Activated naive CD8-positive, alpha-beta T cell treated with anti-CD3 and anti-CD28 coated beads, Interleukin-2, amount 10 ng/mL, durations not matched to agents 7 days and 5 days (primary cell): ENCODE measurements at places on chromosomes 11 and 22. TPM values are rescaled to one million over a fixed set of nuclear protein-coding genes. Genes with fewer than 3 reads are reported as not detected.
A peak's percentile ranks its signal among the peaks of the same experiment; 100 is the strongest.

- peaks cover 12% of the 10 kb centered on the region for H3K4me1 ChIP-seq
- no peak for DNase-seq
- no peaks in the 10 kb centered on the region for H3K36me3 ChIP-seq
- H3K4me3 ChIP-seq = no peak overlapping the region
- no peak overlapping the region for H3K27ac ChIP-seq
Observed at GRCh38 chr22:50098052-50098451, 8.2 kb downstream of the MOV10L1 start.

DNA sequence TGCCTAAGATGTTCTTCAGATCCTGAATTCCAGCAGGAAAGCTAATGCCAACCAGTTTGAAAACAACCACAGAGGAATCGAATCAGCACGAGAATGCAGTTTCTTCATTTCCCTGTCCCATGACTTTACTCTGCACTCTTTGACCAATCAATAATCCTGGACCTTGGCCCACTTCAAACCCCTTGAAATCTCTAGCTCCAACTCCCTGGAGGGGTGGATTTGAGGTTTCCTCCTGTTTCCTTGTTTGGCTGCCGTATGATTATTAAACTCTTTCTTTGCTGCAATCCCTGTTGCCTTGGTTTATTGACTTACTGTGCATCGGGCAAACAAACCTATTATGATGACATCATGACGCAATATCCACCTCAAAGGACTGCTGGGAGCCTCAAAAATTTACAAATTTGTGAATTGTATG lies 109.3 kb downstream of the FBXO7 start:
- DNase-seq = no peak
- H3K36me3 ChIP-seq = no peaks in the 10 kb centered on the region
- no peak overlapping the region for H3K27ac ChIP-seq
- H3K4me3 ChIP-seq = no peak overlapping the region
- H3K27me3 ChIP-seq = peaks cover 4% of the 10 kb centered on the region

DNA sequence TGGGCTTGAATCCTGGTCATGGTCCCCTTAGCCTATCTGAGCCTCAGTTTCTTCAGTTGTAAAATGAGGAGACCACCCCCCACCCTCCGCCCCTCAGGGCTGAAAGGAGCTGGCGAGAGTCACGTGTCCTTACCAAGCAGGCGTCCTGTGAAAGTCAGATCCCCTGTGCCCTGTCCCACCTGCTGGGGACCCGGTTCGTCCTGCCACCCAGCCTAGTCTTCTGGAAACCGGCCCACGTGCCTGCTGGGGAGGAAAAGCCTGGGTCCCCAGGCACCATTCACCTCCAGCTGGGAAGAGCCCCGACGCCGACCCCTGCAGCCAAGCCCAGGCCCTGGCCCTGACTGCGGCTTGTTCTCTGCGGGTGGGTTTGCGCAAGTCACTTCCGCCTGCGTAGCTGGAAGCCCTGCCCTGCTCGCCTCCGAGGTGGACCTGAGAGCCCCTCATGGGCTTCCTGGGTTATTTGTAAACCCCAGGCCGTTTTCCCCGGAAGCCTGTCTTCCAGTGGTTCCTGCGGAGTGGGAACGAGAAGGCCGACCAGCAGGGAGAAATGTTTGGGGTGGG lies 679 bp upstream of the SSH3 start:
- peaks cover 10% of the 10 kb centered on the region for H3K4me1 ChIP-seq
- H3K27ac ChIP-seq = peak overlapping the region; percentile 75
- DNase-seq = peak; percentile 32
- no peaks in the 10 kb centered on the region for H3K27me3 ChIP-seq
- peak overlapping the region; percentile 60 for H3K4me3 ChIP-seq

DNA sequence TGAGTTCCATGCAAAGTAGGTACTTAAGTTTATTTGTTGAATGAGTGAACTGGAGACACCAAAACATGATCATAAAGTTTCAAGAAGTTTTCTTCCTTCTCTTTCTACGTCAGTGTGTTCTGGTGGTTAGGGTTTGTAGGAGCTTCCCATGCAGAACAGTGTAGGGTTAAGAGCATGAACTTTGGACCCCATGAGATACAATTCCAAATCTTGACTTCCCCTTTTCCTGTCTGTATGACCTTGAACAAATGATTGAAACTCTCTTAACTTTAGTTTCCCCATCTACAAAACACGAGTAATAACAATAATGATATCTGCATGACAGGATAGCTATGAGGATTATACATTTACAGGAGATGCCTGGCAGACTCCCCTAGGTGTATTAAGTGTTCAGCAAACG lies 41.0 kb upstream of the TENM4 start:
- peaks cover 2% of the 10 kb centered on the region for H3K4me1 ChIP-seq
- H3K4me3 ChIP-seq = no peak overlapping the region
- H3K27me3 ChIP-seq = no peaks in the 10 kb centered on the region
- H3K36me3 ChIP-seq = no peaks in the 10 kb centered on the region
- H3K27ac ChIP-seq = no peak overlapping the region
- DNase-seq = no peak

- H3K27me3 ChIP-seq = peaks cover 3% of the 10 kb centered on the region
- H3K27ac ChIP-seq = no peak overlapping the region
- no peak overlapping the region for H3K4me3 ChIP-seq
Observed at GRCh38 chr11:22479971-22480720, 142.0 kb downstream of the SLC17A6 start.

Gene ME3
- total RNA-seq = 1.2 TPM

Gene OR5B21
- total RNA-seq = 0.45 TPM

Gene MB
- total RNA-seq = not detected

GRCh38 chr11:78372114-78372768 lies 45.4 kb downstream of the GAB2 start:
- no peaks in the 10 kb centered on the region for H3K4me1 ChIP-seq
- peaks cover 5% of the 10 kb centered on the region for H3K27me3 ChIP-seq
- no peak for DNase-seq
- peaks cover 7% of the 10 kb centered on the region for H3K36me3 ChIP-seq
- H3K27ac ChIP-seq = no peak overlapping the region

Gene LDHAL6A
- not detected for total RNA-seq

DNA sequence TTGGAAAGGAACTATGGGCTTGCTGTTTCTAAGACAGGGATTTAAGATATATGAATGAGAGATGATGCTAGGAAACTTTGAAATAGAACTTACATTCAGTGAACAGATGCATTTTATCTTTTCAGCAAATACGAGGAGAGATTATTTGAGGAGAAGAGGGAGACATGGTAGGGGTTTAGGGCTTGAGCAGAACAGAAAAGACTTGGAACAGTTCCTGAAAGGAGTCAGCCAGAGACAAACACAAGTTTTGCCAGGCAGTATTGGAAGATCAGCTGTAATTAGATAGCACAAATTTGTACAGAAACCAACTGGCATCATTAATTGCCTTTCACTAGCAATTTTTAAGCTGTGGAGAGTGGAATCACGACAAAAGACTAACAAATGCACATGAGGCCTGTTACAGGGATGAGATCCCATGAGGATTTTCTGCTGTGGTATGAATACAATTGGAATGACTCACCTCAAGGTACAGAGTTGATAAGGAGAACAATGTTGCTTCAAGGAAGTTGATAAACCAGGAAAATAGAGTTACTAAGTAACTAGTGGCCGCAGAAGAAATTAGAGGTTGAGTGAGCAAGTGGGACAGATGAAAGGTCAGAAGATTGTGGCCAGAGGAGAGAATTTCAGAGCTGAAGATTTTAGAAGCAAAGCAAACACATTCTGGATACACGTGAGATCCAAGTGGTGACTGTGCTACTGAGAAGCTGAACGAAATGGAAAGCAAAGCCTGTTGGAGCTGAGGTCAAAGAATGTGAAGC lies 67.9 kb downstream of the CYB5R2 start:
- no peak overlapping the region for H3K27ac ChIP-seq
- H3K27me3 ChIP-seq = no peaks in the 10 kb centered on the region
- DNase-seq = no peak
- H3K4me3 ChIP-seq = no peak overlapping the region

DNA sequence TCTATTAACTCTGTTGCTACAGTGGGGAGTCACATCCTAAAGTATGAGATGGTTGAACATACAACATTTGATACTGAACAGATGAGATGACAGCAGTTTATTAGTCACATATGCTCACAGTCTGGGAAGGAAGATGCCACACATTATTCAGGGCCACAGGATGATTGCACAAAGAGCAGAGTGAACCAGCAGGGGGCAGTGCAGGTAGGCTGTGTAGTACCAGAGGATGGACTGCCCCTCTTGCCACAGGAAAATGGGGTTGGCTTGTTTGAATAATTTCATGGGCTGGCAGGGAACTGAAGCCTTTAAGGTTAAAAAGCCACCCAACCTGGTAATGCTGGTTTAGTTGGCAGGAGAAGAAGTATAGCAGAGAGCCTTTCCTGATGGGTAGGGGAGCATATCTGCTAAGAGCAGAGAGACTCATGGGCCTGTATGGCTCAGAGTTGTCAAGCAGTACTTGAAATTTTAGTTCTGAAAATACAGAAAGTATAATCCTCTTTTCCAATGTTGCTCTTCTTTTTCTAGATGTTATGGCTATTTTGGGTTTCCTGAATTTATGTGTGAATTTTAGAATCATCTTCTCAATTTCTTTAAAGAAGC lies 180.4 kb upstream of the B3GAT1 start:
- H3K27me3 ChIP-seq = peaks cover 22% of the 10 kb centered on the region
- no peak overlapping the region for H3K4me3 ChIP-seq
- H3K4me1 ChIP-seq = peaks cover 5% of the 10 kb centered on the region
- peak; percentile 63 for DNase-seq
- no peaks in the 10 kb centered on the region for H3K36me3 ChIP-seq

GRCh38 chr11:62267050-62267449 lies 2.9 kb upstream of the SCGB2A2 start:
- H3K27ac ChIP-seq = no peak overlapping the region
- no peak for DNase-seq
- peaks cover 2% of the 10 kb centered on the region for H3K36me3 ChIP-seq
- H3K27me3 ChIP-seq = peaks cover 13% of the 10 kb centered on the region
- peaks cover 2% of the 10 kb centered on the region for H3K4me1 ChIP-seq

DNA sequence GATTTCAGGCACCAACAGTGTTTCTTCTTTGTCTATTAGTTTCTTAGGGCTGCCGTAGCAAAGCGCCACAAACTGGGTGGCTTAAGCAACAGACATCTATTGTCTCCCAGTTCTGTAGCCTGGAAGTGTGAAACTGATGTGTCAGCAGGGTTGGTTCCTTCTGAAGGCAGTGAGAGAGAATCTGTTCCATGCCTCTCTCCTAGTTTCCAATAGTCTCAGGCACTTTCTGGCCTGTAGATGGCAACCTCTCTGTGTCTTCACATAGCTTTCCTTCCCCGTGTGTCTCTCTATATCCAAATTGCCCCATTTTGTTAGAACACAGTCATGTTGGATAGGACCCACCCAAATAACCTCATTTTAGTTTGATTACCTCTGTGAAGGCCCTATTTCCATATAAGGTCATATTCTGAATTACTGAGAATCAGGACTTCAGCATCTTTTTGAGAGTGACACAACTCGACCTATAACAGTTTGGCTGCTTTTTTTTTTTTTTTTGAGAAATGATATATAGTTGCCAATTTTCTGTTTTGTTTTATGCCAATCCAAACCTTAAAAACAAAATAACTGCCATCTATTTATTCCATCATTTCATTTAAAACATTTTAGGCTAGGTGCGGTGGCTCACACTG lies 108.2 kb downstream of the SLC36A4 start:
- no peaks in the 10 kb centered on the region for H3K36me3 ChIP-seq
- H3K4me3 ChIP-seq = no peak overlapping the region
- H3K27me3 ChIP-seq = no peaks in the 10 kb centered on the region
- no peak for DNase-seq

DNA sequence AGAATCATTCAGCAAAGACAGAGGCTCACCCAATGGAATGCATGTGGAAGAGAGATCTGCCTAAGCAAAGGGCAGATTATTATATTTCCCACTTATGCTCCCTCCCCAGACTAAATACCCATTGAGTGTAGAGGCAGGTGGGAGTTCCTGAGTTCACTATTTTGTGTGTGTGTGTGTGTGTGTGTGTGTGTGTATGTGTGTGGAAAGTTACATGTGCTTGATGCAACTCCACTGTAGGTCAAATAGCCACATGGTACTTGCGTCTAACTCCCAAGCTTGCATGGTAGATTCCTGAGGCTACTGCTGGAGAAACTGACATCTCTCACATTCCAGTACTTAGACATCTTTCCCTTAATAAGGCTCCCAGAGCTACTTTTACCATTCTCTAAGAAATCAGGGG lies 3.4 kb upstream of the COPB1 start:
- H3K36me3 ChIP-seq = peaks cover 28% of the 10 kb centered on the region
- peaks cover 16% of the 10 kb centered on the region for H3K4me1 ChIP-seq
- H3K4me3 ChIP-seq = no peak overlapping the region
- H3K27me3 ChIP-seq = no peaks in the 10 kb centered on the region
- DNase-seq = no peak
- no peak overlapping the region for H3K27ac ChIP-seq

DNA sequence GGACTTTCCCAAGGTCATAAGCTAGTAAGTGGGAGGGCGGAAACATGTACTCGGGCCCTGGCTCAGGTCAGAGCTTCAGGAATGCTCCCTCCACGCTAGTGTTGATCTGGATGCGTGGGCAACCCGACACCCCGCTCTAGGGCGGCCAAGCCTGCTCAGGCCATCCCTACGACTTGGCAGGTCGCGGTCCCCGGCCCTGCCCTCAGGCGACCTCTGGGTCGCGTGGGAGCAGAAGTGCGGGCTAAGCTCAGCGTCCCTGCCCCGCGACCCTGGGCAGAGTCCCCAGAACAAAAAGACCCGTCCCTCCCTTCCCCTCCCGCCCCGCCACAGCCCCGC lies 781 bp upstream of the TEF start:
- peak overlapping the region; percentile 30 for H3K4me3 ChIP-seq
- peak overlapping the region; percentile 42 for H3K27ac ChIP-seq
- peaks cover 4% of the 10 kb centered on the region for H3K27me3 ChIP-seq
- peaks cover 5% of the 10 kb centered on the region for H3K4me1 ChIP-seq

Gene NADSYN1
- total RNA-seq = 172 TPM

GRCh38 chr11:113473983-113474361 lies 1.2 kb downstream of the DRD2 start:
- peaks cover 5% of the 10 kb centered on the region for H3K4me1 ChIP-seq
- no peak for DNase-seq
- peaks cover 58% of the 10 kb centered on the region for H3K27me3 ChIP-seq
- no peak overlapping the region for H3K27ac ChIP-seq
- H3K36me3 ChIP-seq = no peaks in the 10 kb centered on the region
- H3K4me3 ChIP-seq = no peak overlapping the region

GRCh38 chr11:102253020-102253715 lies 64.1 kb upstream of the BIRC3 start:
- H3K36me3 ChIP-seq = no peaks in the 10 kb centered on the region
- H3K4me1 ChIP-seq = no peaks in the 10 kb centered on the region
- DNase-seq = no peak
- no peak overlapping the region for H3K4me3 ChIP-seq

DNA sequence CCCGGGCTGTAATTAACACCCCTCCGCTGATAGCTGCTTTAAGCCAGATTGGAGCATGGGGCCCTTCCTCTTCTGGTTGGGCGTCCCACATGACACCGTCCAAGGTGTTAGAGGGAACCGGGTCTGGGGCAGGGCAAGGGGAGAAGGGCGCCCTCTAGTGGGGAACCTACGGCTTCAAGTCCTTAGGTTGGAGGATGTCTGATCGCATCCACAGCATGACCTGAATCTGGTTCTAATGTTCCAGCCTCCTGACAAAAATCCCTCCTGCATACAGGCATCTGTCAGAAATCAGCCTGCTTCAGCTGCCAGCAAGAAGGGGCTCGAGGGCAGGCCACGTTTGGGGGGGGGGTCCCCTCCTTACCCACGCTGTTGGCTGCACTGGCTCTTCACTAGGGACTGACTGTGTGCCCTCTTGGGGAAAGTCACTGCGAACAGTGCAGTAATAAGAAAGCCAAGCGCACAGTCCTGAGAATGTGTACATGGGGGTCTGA lies 94.2 kb upstream of the TBCEL start:
- H3K27me3 ChIP-seq = peaks cover 4% of the 10 kb centered on the region
- H3K4me1 ChIP-seq = peaks cover 1% of the 10 kb centered on the region
- DNase-seq = peak; percentile 46
- H3K36me3 ChIP-seq = no peaks in the 10 kb centered on the region
